WERI-Rb-1 (cell line): ENCODE measurements at places on chromosomes 16 and 17.

GRCh38 chr16:55687802-55688201, 32.0 kb downstream of the SLC6A2 start:
- no peak for DNase-seq

- DNase-seq: no peak
Observed at GRCh38 chr17:57068222-57068658, 16.8 kb upstream of the AKAP1 start.

- DNase-seq: peak; percentile 96
Observed at GRCh38 chr16:3282730-3283542, at the start of gene ZNF263. ZNF263 (plus strand) TSS chr16:3283491; CDS start chr16:3283819, 328 bp downstream.

- no peak for DNase-seq
Observed at GRCh38 chr17:80372456-80372855, 42.5 kb upstream of the ENDOV start.

GRCh38 chr17:63549289-63549945, 860 bp upstream of the DCAF7 start:
- no peak for DNase-seq

DNA sequence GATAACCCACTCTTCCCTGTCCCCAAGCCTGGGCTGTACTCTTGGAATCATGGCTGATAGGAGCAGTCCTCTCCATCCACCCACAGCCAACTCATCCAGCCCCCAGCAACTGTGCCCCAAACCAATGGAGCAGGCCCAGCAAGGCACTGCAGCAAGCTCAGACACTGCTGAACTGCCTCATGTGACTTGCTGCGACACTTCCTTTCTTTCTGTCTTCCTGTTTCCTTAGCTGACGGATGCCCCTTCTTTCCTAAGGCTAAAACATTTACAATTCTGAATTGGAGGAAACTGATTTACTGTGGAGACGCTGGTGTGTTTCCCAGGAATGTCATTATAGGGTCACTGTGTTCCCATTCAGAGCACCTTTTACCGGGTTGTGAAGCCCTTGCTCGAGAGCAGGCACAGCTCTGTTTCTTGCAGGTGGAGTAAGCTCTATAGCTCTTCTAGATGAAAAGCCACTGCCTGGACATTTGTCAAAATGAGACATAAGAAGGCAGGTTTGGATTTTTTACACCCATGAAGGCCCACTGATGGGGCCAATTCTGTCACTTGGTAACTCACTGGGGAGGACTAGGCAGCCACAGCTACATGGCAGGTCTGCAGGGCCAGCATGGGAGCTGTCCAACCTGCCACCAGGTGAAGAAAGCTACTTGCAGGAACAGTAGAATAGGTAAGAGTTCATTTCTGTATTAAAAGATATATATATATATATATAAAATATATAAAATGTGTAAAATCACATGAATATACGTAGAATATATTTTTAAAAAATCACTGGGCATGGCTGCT, 27.4 kb downstream of the TMEM11 start:
- DNase-seq: no peak

DNA sequence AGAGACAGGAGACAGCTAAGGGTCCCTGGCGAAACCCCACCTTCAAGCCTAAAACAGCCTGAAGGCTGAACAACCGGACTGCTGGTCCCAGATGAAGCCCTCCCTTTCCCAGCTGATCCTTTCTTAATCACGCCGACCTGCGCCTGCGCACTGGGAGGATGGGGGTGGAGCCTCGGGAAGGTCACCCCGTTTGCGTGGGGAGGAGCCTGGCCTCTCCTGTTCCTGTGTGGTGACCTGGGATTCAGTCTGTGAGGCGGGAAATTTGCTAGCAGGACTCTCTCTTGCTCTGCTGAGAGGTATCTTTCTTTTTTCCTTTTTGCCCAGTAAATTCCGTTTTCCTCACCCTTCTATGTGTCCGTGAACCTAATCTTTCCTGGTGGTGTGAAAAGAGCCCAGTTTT, 9.6 kb downstream of the FAM20A start:
- DNase-seq: no peak

- DNase-seq: no peak
Observed at GRCh38 chr16:67736858-67737257, 17.7 kb upstream of the GFOD2 start.

GRCh38 chr17:44829523-44830358, at the start of gene GJC1:
GJC1 (minus strand) TSS chr17:44830287; CDS start chr17:44805817, 24,470 bp downstream.
- peak; percentile 76 for DNase-seq

DNA sequence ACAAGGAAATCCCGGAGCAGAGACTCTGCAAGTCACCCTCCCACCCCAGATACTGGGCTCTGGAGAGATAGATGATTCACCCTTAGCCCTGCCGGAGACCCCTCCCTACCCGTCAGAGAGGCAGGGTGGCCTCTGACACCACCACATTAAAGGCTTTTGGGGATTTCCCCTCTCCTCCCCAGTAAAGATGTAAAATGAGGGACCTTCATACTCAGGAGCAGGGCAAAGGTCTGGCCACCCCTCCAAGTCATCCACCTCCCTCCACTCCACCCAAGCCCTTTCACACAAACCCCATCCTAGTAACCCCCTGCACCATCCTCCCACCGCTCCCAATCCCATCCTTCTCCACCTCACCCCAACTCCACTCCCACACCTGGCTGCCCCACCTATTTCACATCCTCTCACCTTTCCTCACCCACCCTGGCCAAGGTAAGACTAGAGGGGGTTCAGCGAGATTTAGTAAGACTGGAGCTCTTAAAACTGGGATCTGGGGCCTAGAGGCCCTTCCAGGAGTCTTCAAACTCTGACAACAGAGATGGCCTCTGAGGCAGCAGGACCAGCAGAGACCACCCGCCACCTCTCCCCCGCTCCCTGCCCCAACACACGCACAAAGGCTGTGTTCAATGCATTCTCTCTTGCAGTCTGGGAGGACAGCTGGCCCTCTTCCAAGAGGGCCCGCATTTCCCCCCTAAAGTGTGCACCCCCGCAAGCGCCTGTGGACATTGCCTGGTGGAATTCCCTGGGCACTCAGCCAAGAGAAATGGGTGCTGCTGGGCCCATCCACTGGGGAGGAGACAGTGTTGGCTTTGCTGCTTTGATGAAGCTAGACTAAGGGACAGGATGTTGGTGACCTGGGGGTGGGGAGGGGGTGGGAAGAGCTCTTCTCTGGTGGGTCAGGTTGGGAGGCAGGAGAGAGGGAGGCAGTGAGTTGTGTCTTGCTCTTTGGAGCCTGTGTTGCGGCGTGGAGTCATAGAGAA, 1.1 kb downstream of the ABAT start:
- no peak for DNase-seq

- DNase-seq: no peak
Observed at GRCh38 chr16:265711-266110, 10.0 kb downstream of the RGS11 start.

- peak; percentile 25 for DNase-seq
Observed at GRCh38 chr17:9522074-9522473, 53.5 kb downstream of the STX8 start.

- peak; percentile 50 for DNase-seq
Observed at GRCh38 chr17:44581868-44582267, 24.6 kb downstream of the FZD2 start.

DNA sequence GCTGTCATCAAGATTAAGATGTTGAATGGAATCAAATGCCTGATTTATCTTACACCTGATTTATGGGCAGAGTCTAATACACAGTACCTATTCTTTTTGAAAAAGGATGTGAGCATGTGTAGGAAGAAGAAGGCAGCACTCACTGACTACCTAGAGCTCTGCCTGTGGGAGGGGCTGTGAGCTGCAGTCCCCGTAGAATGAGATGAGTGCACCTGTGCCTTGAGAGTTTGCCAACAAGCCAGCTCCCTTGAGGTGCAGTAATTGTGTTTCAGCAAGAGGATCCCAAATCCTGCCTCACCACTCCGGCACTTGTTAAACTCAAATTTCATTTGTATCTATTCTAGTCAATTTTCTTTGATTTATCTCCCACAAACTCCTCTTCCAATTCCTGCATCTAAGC, 46.0 kb downstream of the CDH11 start:
- peak; percentile 22 for DNase-seq

DNA sequence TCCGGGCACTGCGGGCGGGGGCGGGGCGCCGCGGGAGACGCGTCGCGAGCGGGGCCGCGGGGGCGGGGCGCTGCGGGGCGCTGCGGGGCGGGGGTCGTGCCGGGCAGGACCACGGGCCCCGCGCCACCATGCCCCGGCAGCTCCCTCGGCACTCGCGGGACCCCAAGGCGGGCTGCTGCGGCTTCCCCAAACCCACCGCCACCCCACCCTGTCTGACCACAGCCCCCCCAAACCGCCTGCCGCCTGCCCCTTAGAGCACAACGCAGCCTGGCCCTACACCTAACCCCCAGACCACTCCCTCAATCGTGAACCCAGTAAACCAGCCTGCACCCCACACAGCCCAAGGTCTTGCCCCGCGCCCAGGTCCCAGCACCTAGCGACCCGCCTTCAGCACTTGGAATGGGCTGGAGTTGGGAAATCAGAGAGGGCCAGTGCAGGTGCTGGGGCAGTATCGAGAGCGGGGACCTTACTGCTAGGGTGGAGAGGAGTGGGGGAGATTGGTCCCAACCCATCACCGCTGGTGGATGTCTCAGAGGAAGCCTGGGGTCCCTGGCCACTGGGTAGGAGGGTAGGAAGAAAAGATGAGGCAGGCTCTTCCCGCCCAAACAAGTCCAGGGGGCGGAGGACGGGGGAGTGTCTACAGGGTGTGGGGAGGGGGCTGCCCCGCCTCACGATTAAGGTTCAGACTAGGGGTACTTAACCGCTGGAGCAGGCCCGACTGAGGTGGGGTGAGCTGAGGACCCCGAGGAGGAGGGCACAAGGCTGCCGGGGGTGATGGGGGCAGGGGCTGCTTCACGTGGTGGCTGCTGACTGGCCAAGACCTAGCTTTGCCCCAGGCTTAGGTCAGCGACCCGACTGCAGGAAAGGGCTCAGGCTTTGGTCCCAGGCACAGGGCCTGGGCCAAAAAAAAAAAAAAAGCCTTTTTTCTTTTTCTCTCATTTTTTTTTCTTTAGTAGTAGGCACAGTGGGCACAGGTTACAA, 539 bp upstream of the VAMP2 start:
- peak; percentile 92 for DNase-seq

DNA sequence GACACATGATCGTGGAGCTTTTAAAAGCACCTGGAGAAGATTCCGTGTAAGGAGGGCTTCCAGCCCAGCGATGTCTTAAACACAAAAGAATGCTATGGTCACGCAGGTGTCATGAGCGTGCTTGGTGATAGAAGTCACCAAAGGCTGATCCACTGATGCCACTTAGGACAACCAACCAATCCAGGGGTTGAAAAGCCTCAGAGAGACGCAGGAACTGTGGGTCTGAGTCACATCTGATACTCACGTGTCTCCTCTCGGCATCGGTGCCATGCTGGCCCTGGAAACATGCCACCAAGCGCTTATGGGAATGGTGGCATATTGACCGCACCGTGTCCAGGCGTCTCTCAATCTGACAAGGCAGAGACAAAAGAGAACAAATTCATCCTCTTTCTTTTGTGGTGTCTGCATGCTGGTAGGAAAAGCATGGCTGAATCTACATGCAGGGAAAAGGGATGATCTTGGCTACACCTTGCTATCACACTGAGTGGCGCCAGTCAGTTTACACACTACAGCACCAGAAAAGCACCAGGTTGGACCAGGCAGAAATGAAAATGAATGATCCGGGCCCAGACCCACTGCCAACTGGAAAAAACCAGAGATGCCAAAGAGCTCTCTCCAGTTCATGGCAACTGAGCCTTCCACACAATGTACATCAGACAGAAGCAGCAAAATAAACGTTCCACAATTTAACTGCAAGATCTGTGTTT, 38.0 kb downstream of the ARHGAP17 start:
- DNase-seq: no peak

GRCh38 chr17:78541488-78542206, 35.5 kb downstream of the DNAH17 start:
- DNase-seq: no peak

GRCh38 chr17:28643983-28644786, 773 bp downstream of the BLTP2 start:
- DNase-seq: peak; percentile 49

- DNase-seq: no peak
Observed at GRCh38 chr17:53472586-53472985, 350.1 kb upstream of the KIF2B start.

- no peak for DNase-seq
Observed at GRCh38 chr17:57860414-57860999, 10.7 kb upstream of the MRPS23 start.

DNA sequence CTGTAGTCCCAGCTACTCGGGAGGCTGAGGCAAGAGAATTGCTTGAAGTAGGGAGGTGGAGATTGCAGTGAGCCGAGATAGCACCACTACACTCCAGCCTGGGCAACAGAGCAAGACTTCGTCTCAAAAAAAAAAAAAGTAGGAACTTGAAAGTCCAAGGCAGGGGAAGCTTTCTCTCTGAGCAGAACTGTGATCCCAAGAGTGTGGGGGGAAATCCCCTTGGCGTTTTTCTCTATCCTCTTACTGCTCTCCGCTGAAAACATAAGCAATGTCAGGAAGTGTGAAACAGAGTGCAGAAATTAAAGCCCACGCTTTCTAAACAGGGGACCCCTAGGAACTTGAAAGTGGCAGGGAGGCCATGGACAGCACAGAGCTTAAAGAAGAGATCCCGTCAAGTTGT, 9.8 kb upstream of the CMTM3 start:
- no peak for DNase-seq

DNA sequence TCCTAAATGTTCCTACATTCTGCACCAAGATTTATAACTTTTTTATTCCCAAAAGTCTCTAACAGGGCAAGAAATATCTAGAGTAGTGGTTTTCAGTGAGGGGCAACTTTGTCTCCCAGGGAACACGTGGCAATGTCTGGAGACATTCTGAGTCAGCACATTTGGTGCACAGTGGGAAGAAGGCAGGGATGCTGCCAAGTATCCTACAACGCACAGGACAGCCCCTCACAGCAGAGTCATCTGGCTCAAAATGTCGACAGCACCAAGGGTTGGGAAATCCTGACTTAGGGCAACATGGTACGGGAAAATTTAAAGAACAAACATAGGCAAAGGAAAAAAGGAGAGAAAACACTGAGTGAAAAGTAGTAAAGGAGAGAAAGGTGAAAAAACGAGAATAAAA, 61.8 kb downstream of the SMG6 start:
- no peak for DNase-seq

DNA sequence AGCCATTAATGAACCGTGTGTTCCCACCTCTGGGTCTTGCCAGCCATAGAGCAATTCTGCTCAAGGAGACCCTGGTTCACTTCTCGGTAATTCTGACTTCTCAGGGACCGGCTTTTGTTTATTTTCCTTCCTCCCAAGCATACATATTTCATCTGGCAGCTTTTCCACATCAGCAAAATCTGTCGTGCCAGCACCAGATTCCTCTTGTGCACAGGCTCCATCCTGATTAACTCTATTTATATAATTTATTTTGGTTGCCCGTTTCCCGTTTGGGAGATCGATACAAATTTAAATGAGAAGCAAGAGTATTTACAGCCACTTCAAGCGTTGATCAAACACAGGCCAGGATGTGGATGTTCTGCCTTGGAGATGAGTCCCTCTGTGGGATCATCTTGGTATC, 161.9 kb upstream of the XYLT1 start:
- DNase-seq: no peak

DNA sequence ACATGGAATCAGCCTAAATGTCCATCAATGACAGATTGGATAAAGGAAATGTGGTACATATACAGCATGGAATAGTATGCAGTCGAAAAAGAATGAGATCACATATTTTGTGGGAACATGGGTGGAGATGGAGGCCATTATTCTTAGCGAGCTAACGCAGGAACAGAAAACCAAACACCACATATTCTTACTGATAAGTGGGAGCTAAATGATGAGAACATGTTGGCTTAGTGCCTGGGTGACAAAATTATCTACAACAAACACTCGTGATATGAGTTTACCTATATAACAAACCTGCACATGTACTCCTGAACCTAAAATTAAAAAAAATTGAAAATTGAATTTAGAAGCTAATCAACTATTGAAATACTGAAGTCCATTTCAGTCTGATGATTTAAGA, 6.1 kb downstream of the ANKS4B start:
- DNase-seq: no peak

GRCh38 chr17:56785405-56785804, 48.3 kb downstream of the C17orf67 start:
- DNase-seq: no peak
